Putamen (tissue), 1 donor: ENCODE measurements at places on chromosomes 2 and 18.
A peak's percentile ranks its signal among the peaks of the same experiment; 100 is the strongest.

GRCh38 chr2:27123302-27124150 lies at the start of gene ABHD1:
Gene ABHD1 (plus strand): TSS chr2:27123815. CDS start chr2:27123949, 134 bp downstream.
- peak; percentile 71 for DNase-seq

DNA sequence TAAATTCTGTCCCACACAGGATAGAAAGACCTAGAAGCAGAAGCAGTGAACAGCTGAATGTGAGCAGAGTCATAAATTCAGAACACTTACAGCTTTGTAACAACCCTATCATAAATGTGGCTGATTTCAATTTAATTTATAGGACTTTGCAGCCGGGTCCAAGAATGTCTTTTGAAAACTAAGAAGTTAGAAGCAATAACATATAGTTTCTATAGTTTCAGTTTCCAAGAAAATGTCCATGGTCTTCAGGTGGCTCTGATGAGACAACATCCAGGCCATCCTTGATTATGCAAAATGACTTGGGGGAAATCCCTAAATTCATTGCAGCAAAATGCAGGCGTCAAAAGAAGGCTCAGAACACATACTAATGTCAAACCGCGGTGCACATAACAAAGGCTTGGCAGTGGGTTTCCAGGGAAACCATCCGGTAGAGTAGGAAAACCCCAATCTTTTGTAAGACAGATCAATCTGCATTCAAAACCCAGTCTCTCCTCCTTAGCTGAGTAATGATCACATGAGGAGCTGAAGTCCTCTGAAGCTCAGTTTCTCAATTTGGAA lies 442.2 kb upstream of the ID2 start:
- DNase-seq, result peak; percentile 41

DNA sequence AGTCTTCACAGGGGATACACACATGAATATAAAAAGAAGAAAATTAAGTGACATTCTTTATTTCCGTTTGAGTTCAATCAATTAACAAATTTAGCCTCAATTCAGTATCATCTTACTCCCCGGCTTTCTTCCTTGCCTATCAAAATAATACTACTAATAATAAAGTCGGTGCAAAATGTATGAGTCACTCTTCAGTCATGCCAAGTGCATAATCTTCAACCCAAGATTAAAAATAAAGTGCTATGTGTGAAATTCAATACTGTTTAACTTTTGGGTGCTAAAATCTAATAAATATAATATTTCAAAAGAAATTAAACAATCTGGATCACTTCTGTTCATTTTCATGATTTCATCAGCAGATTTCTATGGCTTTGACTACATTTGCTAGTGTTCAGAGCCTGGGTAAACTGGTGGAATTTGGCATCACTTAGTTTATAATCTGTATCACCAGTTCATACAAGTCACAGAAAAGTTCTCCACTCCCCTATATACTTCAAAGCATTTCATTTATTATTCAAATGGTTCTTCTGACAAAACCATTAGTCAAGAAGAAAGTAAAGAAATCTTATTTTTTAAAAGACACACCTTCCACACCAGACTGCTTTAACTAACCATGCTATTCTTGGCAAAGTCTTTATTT lies 183.6 kb downstream of the THADA start:
- DNase-seq, result no peak

DNA sequence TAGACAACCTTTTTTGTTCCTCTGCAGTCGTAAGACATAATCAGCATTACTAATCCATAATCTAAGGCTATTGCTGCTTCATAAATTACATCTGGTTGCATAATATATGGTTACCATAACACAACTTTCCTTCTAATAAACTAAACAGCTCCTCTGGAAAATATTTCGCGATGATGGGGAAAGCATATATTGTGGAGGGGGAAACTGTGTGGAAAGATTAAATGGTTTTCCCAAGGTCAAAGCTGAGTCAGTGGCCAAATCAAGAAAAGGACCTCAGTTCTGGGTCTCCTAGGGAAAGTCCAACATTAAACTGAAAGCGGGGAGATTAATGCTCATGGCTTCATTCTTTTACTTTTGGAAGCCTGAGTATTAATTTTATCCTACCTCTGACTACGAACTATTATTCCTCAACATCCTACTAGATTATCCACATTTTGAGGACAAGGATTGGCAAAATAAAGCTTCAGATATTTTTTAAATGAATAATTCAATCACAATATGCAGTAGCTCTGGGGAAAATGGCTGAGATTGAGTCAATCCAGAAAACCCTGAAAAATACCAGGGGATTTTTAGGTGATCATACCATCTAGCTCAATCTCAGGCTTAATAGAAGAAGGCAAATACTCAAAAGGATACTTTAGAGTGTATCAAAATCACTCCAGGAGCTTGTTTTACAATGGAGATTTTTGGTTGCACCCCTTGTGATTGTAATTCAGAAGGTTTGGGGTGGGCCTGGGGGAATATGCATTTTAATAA lies 33.8 kb upstream of the STK17B start:
- DNase-seq, result no peak

DNA sequence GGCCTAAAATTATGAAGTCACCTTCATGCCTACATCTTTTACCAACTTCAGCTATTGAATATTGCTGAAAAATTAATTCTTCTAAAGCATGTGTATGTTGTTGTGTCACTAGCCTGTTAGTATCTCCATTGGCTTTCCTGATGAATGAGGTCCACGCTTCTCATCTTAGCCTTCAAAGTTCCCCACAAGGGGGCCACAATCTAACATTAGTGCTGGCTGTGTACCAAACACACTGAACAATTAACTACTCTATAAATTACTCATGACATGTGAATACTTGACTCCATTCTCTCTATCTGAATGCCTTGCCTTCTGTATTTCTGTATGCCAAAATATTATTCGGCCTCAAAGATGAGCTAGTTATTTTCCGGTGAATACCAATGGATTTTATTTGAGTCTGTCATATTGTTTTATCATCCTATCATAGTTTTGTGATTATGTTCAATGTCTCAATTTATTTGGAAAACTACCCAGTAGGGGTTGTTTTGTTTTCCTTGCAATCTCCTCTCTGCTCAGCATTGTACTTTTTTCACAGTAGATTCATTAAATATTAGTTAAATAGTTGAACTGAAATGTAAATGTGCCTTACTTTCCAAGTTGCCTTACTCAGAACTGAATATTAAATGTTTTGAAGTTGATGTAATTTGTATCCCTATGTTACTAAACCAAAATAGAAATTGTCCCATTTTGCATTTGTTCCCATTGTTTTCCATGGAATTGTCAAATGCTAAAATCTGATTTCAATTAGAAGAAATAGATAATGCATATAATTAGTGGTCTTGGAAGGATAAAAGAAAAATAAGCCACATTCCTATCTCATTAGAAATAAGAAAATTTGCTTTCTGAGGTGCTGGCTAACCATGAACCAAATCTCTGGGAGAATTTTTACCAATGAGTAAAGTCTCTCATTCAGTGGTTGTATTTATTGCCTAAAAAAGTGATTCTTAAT lies 208.4 kb upstream of the COL3A1 start:
- no peak for DNase-seq

- DNase-seq, result no peak
Observed at GRCh38 chr2:28164280-28164801, 228.3 kb upstream of the FOSL2 start.

GRCh38 chr2:232492963-232493700 lies 5.5 kb upstream of the ECEL1 start:
- no peak for DNase-seq

DNA sequence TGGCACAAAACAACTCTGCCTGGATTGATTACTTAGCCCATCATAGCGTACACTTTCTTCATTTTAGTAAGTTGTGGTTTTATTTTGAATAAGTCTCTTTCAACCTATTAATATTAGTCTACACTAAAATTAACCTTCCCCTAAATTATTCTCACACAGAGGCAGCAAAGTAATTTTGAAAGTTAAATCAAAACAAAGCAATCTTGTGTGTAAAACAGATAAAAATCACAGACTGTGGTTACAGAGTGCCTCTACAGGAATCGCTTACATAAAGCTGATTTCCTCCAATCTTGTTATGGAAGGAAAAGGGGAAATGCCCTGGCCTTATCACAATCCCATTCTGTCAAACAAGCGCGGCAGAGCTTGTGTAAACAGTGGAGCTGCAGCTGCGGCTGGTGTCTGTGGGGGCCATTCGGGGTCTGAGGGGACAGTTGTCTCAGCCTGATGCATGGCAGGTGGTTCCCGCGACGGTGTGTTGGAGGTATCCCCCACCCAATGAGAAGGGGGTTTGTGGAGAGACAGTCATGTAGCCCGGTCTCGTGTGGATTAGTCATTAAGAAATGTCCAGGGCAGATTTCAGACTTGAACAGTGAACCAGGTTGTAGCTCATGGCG lies 42.1 kb downstream of the BCL2L11 start:
- DNase-seq, result no peak

DNA sequence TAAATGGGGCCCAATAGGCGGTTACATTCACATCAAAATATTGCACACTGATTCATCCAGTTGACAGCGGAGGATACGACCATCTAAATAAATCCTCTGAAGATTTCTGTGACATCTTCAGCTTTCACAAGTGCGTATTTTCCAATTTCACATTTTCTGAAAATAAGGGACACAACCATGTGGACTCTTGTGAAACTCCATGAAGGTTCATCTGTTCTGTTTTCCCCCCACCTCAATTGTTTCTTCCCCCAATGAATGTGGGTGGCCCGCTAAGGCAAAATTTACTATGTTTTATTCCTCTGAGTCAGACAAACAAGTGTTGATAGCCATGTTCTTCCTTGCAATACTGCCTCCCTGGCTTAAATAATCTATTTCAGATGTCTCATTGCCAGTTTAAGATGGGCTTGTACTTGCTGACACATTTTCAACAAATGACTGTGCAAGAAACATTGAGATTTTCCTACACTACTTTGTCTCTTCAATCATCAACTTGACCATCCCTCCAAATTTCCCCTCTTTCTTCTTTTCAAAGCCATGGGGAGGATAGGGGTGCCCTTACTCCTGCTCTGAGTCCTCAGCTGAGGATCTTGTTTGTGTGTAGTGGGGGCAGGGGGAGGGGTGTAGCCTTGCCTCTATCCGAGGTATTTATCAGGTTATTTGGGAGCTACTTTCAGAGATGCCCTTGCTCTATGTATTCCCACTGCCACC lies 78.2 kb downstream of the BCL11A start:
- no peak for DNase-seq

DNA sequence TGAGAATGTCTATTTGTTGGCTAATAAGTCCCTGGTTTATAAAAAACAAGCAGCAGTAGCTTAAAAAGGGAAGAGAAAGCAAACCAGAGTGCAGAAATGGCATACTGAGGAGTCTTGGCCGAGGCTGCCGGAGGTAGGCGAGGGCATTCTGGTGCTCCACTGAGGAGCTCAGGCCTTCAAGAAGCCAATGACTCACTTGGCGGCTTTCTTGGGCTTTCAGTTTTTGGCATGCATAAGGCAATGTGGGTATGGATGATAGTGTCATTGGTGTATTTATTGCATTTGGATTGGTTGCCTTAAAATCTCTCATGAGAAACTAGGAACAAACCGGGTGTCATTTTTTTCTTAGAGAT lies 119.6 kb upstream of the ARL5A start:
- DNase-seq, result no peak

- no peak for DNase-seq
Observed at GRCh38 chr2:40394031-40394430, 57.9 kb downstream of the SLC8A1 start.

- DNase-seq, result no peak
Observed at GRCh38 chr2:207256476-207257207, 90.9 kb upstream of the KLF7 start.

- no peak for DNase-seq
Observed at GRCh38 chr2:819601-820000, 131.0 kb upstream of the SNTG2 start.

DNA sequence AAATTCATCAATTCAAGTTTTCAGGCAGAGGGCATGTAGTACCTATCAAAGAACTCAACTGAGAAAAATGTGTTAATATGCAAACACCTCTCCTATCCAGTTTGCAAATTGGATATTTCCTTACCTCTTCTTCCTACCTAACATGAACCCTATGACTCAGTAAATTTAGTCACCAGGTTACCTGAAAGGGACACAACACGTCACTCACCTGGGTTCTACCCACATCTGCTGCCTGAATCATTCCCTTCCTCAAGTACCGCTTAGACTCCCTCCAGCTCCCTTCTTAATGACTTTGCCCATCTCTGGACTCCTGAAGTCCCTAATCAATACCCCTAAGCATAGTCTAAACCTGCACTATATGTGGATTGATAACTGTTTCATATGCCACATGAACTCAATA lies 10.4 kb downstream of the ANKRD44 start:
- no peak for DNase-seq

- no peak for DNase-seq
Observed at GRCh38 chr2:214341646-214342045, 69.2 kb upstream of the VWC2L start.

DNA sequence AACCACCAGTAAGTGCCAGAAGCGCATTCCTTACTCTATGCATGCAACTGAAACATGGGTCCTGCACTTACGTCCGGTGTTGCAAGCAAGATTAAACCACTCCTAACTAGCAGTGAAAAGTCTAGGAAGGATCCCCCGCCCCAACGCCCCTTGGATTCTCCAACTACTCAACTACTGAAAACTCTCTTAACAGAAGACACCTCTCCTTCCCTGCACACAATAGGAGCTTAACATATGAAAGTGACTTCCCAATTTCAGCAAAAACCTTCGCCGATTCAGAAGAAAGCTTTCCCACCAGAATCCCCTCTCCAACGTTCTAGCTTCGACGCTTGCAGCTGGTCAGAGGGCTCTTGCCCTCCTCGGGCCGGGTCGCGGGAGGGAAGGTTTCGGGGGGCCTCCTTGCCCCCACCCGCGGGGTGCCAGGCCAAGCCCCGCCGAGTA lies 578 bp downstream of the IWS1 start:
- no peak for DNase-seq

- peak; percentile 24 for DNase-seq
Observed at GRCh38 chr2:152890736-152891135, 172.3 kb downstream of the ARL6IP6 start.

- DNase-seq, result no peak
Observed at GRCh38 chr2:176751314-176752227, 461.0 kb upstream of the HNRNPA3 start.

GRCh38 chr2:46114996-46115395 lies 182.2 kb upstream of the EPAS1 start:
- DNase-seq, result no peak

GRCh38 chr2:32484937-32485336 lies 128.1 kb downstream of the BIRC6 start:
- DNase-seq, result no peak

DNA sequence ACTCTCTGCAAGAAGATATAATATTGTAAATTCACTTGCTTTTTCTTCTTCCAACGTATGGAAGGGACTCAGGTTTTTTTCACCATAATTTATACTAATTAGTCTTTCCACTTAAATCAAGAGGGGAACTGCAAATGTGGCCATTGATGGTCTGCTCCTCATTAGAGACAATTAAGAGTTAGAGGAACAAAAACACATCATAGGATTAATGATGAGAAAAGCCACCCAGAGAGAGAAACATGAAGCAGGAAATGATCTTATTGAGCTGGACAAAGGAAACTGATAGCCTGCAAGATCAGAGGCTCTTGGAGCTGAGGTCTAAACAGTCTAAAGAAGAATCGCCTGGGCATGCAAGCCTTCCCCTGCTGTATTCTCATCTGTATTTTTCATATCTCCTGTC lies 151.2 kb upstream of the NRP2 start:
- no peak for DNase-seq

- DNase-seq, result no peak
Observed at GRCh38 chr2:213923543-213923942, 487.3 kb upstream of the VWC2L start.

- no peak for DNase-seq
Observed at GRCh38 chr2:20579866-20580265, 71.0 kb downstream of the HS1BP3 start.

- DNase-seq, result no peak
Observed at GRCh38 chr2:188966728-188967440, 7.3 kb upstream of the COL3A1 start.

- no peak for DNase-seq
Observed at GRCh38 chr2:138275292-138275690, 226.3 kb upstream of the SPOPL start.
